Nasal cavity respiratory epithelium epithelial cell of viscerocranial mucosa (primary cell): ENCODE measurements at places on chromosomes 5 and 9. TPM values are rescaled to one million over a fixed set of nuclear protein-coding genes. Genes with fewer than 3 reads are reported as not detected.

The ITGA1 gene
- 1.4 and 2.3 TPM in 2 replicates for total RNA-seq

The PLPP7 gene
- under 0.01 TPM in 1 of 2 replicates, not detected in the other for total RNA-seq

The ADAMTS6 gene
- total RNA-seq, result 12.2 and 28.7 TPM in 2 replicates

The SMIM33 gene
- total RNA-seq, result not detected in 2 replicates

The SLC46A2 gene
- total RNA-seq, result not detected in 2 replicates

The STPG3 gene
- total RNA-seq, result not detected in 2 replicates

The RNF183 gene
- total RNA-seq, result 0.50 TPM in 1 of 2 replicates, not detected in the other

The CYLC2 gene
- not detected in 2 replicates for total RNA-seq

The BTNL3 gene
- not detected in 2 replicates for total RNA-seq

The IFNA2 gene
- total RNA-seq, result not detected in 2 replicates

The IL4 gene
- not detected in 2 replicates for total RNA-seq

The THG1L gene
- total RNA-seq, result 23.9 and 38.6 TPM in 2 replicates

The GABRP gene
- 1.4 TPM in 1 of 2 replicates, not detected in the other for total RNA-seq

The STK32A gene
- 0.34 and 3.1 TPM in 2 replicates for total RNA-seq

The PCSK5 gene
- 3.8 and 7.9 TPM in 2 replicates for total RNA-seq

The FYB1 gene
- 0.34 and 16.9 TPM in 2 replicates for total RNA-seq

The DBN1 gene
- total RNA-seq, result 59.8 and 140 TPM in 2 replicates

The ARL14EPL gene
- not detected in 2 replicates for total RNA-seq

The EGFL7 gene
- 16.2 and 18.5 TPM in 2 replicates for total RNA-seq

The ASS1 gene
- 276 and 460 TPM in 2 replicates for total RNA-seq

The NEK6 gene
- 8.2 and 23.5 TPM in 2 replicates for total RNA-seq

The MPDZ gene
- 6.2 and 30.1 TPM in 2 replicates for total RNA-seq

The ADAMTS13 gene
- total RNA-seq, result 1.4 and 3.8 TPM in 2 replicates

The PCDHGA8 gene
- total RNA-seq, result 0.34 and 1.3 TPM in 2 replicates

The UCK1 gene
- total RNA-seq, result 20.5 and 21.4 TPM in 2 replicates

The HRCT1 gene
- total RNA-seq, result 0.28 and 0.34 TPM in 2 replicates

The FOXD1 gene
- total RNA-seq, result 5.2 and 13.0 TPM in 2 replicates

The TXNDC8 gene
- not detected in 2 replicates for total RNA-seq

The CBY3 gene
- 0.34 TPM in 1 of 2 replicates, not detected in the other for total RNA-seq

The CDKN2B-AS1 gene
- 1.0 and 1.9 TPM in 2 replicates for total RNA-seq

The ZNF608 gene
- total RNA-seq, result 1.4 and 17.4 TPM in 2 replicates

The LURAP1L gene
- 40.2 and 70.7 TPM in 2 replicates for total RNA-seq

The LYRM7 gene
- total RNA-seq, result 10.6 and 13.3 TPM in 2 replicates

The PRUNE2 gene
- total RNA-seq, result under 0.01 and 0.28 TPM in 2 replicates

The SLC1A3 gene
- total RNA-seq, result 13.0 and 16.9 TPM in 2 replicates

The DMRTA1 gene
- total RNA-seq, result 5.5 and 6.5 TPM in 2 replicates

The CDKN2B gene
- 45.5 and 124 TPM in 2 replicates for total RNA-seq

The AMBP gene
- not detected in 2 replicates for total RNA-seq

The PCDHA11 gene
- total RNA-seq, result 2.5 and 2.7 TPM in 2 replicates

The GLRA1 gene
- not detected in 2 replicates for total RNA-seq

The GPR150 gene
- under 0.01 and 0.21 TPM in 2 replicates for total RNA-seq

The PTPN3 gene
- total RNA-seq, result 35.2 and 37.9 TPM in 2 replicates

The PCDH1 gene
- 43.1 and 121 TPM in 2 replicates for total RNA-seq

The RAD17 gene
- total RNA-seq, result 24.8 and 29.7 TPM in 2 replicates

The KCNV2 gene
- total RNA-seq, result not detected in 2 replicates

The MAMDC4 gene
- 1.4 and 6.5 TPM in 2 replicates for total RNA-seq

The PIK3R1 gene
- total RNA-seq, result 9.2 and 73.0 TPM in 2 replicates

The MZB1 gene
- 0.07 and 0.34 TPM in 2 replicates for total RNA-seq

The PCDHGB1 gene
- total RNA-seq, result 0.34 and 1.6 TPM in 2 replicates

The ACSL6 gene
- under 0.01 and 0.14 TPM in 2 replicates for total RNA-seq

The HINT1 gene
- 135 and 325 TPM in 2 replicates for total RNA-seq
